ENCODE measurements at places on chromosomes 5 and 9.

DNA sequence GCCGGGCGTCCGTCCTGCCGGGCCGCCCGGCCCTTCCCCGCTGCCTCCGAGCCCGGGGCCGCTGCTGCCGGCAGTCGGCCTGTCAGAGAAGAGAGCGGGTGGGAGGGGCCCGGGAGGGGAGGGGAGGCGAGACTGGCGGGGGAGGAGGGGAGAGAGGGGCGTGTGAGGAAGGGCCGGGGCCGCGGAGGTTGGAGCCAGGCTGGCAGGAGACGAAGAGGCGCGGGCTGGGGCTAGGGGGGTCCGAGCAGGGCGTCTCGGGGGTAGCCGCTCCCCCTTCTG is 570 bp downstream of the CREBRF start:
- DNase-seq, result no peak

DNA sequence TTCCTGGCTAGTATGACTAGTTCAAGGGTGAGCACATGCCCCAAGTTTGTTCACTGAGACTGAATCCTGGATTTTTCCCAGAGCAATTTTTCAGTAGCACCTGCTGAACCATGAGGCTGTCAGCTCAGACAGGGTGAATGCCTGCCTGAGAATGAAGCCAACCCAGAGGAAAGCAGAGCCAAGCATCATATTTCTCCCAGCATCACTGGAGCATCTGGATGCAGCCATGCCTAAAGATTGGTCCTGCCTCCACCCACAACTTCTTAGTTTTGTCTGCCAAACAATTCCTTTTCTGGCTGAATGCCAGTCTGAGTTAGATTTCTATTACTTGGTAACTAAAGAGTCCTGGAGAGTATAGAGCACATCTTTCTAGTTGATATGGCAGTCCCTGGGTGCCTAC is 343.6 kb downstream of the CSNK1G3 start:
- DNase-seq, result no peak

DNA sequence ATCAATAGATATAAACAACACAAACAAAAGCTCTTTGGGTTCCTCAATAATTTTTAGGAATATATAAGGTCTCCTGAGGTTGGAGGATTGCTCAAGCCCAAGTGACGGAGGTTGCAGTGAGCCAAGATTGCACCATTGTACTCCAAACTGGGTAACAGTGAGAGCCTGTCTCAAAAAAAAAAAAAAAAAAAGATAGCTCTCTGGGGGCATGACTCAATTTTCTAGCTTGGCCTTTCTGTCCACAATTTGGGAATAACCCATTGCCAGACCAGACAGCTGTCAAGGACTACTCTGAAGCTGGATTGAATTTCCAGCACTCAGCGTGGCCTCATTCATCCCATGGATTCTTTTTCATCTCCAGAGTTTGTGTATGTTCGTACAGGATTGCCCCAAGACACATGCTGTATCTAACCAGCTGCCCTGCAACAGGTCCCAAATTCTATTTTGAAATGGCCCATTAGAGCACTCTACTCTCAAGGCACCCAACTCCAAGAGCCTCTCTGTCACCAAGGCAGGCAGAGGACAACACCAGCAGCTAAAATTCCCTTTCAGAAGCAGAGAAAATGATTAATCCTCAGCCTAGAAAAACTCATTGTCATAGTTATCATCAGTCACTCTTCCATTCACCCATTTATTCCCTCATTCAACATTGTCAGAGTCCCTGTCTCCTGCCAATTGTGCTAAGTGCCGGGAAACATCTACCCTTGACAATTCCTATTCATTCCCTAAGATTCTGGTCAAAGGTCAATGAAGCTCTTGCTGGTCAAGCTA is 8.7 kb downstream of the FAM193B start:
- DNase-seq, result peak; percentile 55

DNA sequence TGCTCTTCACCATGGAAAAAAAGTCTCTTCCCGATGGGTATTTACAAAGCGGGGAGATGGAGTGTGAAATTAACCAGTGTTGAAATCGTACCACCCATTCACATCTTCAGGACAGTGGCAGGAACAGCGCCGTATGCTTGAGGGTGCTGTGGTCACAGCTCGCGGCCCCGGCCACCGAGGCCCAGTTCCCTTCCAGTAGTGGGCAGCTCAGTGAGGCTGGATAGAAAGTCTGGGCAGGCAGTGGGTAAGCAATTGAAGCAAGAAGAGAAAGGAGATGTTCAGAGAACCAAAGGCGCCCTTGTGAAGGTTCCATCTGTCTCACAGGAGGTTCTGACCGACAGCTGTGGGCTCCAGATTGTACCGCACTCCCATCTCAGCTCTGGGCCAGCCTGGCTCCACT is 59.1 kb downstream of the SECISBP2 start:
- no peak for DNase-seq

All from brain pericyte (primary cell).